ENCODE measurements at places on chromosomes 6 and 20. TPM values are rescaled to one million over a fixed set of nuclear protein-coding genes. Genes with fewer than 3 reads are reported as not detected.

DNA sequence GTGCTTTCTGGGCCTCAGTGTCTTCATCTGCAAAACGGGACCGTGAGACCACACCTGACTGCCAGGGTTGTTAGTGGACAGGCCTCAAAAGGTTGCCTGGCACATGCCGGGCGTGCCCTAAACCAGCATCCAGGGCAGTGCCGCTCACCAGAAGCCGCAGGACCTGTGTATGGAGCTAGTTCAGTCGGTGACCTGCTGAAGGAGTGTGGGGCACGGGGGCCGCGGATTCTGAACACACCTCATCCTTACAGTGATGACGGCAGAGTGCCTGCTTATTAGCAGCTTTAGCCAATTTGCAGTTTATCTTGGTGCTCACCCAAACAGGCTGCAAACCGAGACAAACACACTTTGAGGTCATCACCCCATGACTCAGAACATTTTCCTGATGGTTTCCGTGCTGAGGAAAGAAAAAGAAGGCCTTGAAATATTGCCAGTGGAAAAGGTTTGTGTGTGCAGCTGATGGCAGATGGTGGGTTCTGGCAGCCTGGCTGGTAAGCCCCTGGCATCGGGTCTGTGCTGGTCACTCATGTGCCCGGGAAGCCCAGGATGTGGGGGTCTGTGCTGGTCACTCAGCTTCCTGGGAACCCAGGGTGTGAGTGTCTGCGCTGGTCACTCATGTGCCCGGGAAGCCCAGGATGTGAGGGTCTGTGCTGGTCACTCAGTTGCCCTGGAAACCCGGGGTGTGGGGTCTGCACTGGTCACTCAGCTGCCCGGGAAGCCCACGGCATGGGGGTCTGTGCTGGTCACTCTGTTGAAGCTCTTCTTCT lies 153.8 kb downstream of the ERMARD start:
- H3K36me3 ChIP-seq = no peaks in the 10 kb centered on the region
- no peak overlapping the region for H3K27ac ChIP-seq
- peaks cover 4% of the 10 kb centered on the region for H3K4me1 ChIP-seq
- H3K4me3 ChIP-seq = no peak overlapping the region
- no peak for DNase-seq

DNA sequence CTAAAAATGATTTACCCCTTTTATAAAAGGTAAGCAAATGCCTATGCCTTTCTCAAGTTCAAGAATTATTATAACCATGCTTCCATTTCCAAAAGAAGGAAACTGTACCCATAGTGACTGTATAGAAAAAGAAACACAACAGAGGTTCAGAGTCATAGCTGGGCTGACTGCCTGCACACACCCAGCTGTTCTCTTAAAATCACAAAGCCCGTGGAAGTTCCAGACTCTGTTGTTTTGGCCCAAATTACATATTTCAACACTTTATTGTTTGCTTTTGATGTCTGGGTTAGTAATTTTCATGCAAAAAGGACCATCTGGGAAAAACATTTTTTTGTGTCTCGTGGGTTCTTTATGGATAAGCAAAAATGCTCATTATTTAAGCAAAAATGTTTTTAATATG lies 99.2 kb downstream of the LCA5 start:
- H3K4me1 ChIP-seq = peaks cover 7% of the 10 kb centered on the region
- H3K36me3 ChIP-seq = no peaks in the 10 kb centered on the region
- DNase-seq = peak; percentile 96
- H3K27ac ChIP-seq = no peak overlapping the region

DNA sequence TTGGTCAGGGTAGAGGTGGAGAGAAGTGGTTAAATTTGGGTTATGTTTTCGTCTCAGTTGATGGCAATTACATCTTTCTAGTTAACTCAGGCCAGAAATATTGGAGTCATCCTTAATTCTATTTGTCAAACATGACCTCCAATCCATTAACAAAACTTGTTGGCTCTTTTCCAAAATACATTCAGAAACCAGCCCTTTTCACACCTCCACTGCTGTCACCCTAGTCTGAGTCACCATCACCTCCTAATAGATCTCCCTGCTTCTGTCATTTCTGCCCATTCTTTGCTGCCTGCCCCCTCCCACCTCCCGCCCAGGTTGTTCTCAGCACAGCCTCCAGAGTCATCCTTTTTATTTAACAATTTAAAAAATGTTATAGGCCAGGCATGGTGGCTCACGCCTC lies 3.0 kb upstream of the ABCF1 start:
- no peak overlapping the region for H3K27ac ChIP-seq
- no peak for DNase-seq
- H3K4me1 ChIP-seq = peaks cover 4% of the 10 kb centered on the region
- H3K27me3 ChIP-seq = no peaks in the 10 kb centered on the region

GRCh38 chr20:10696650-10697049 lies 22.9 kb upstream of the JAG1 start:
- H3K27me3 ChIP-seq = no peaks in the 10 kb centered on the region
- no peak for DNase-seq
- no peak overlapping the region for H3K27ac ChIP-seq
- H3K36me3 ChIP-seq = no peaks in the 10 kb centered on the region
- no peaks in the 10 kb centered on the region for H3K4me1 ChIP-seq

DNA sequence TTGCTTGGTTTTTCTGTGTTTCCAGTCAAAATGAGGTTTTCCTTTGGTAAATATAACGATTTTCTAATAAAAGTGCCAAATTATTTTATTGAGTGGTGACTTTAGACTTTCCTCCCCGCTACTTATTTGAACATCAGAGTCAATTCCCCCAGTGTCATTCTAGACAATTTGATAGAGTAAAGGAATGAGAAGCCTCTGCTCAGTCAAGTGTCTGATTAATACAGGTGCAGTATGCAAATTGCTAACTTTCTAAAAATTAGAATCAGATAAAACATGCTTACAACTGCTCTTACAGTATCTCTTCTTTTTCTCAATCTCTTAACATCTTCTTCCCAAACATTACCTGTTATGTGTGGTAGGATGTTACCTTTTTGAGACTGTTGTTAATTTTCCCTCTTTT lies 148.7 kb downstream of the CD83 start:
- no peak overlapping the region for H3K27ac ChIP-seq
- no peaks in the 10 kb centered on the region for H3K36me3 ChIP-seq
- no peak overlapping the region for H3K4me3 ChIP-seq

The OR2J3 gene
- total RNA-seq = 0.06 TPM

The GPLD1 gene
- 3.8 TPM for total RNA-seq
